Adipocyte (in vitro differentiated cells): ENCODE measurements at places on chromosomes 11 and 22.

GRCh38 chr11:37506531-37506930, 908.5 kb upstream of the RAG2 start:
- DNase-seq = peak; percentile 36

- DNase-seq = no peak
These were observed 17.8 kb downstream of the SCUBE2 start for GRCh38 chr11:9073466-9074225.

DNA sequence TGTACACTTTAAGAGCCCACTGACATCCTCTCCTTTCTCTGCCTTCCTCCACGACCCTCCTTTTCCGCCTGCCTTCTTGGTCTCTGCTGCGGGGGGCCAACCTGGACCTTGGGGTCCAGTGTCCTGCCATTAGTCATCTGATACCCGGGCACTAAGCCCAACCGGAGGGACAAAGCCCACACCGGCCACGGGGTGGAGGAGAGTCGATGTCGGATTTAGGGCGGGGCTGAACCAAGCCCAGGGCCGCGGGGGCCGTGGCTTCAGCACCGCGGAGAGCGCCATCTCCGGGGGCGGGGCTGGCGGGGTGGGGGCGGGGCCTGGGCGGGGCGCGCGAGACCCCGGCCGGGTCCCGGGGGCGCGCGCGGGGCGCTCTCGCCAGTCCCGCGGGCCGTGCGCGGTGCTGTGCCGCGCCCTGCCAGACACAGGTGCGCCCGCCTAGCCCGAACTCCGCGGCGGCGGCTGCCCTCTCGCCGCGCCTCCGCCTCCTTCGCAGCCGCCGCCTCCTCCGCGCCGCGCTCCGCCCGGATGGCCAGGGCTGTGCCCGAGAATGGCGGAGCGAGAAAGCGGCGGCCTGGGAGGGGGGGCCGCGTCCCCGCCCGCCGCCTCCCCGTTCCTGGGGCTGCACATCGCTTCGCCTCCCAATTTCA, at the start of gene MAPK8IP1:
Gene MAPK8IP1, plus strand, starts transcription at position 378 of the 647 bp plus-strand sequence. Its CDS starts 170 bp downstream, at position 548.
- peak; percentile 74 for DNase-seq

GRCh38 chr11:61869708-61870451, 21.5 kb downstream of the FADS3 start:
- DNase-seq = no peak

DNA sequence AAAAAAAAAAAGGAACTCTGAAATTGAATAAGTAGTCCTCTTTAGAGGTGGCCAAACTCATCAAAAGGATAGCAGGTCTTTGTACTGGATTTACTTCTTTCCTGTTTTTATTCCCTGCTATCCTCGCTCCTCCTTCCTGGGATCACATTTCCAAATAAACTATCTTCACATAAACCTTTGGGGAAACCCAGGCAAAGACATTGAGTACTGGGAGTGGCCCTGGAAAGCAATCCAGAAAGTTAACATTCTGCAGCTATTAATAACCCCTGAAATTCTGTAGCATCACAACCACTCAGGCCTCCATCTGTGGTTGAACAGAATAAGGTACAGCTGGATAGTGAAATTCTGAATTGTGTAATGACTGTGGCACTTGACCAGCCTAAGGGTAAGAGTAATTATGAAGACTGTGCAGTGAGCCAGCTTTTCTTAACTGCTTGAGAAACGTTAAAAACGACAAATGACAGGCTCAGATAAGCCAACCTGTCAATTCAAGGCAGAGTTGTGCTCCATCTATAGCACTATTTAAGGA, 58.8 kb downstream of the ISX start:
- DNase-seq = no peak

DNA sequence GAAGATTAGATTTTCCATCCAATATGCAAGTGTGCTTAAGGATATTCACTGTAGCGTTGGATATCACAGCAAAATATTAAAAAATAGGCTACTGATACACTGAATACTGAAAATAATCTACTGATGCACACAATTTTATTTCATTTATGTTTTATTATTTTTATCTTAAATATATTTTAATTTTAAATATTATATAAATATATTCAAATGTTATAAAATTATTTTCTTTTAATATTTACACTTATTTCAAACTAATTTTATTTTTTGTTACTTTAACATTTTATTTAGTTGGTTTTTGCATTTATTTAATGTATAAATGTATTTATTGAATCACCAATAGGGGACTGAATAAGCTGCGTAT, 12.3 kb downstream of the MMP3 start:
- no peak for DNase-seq

DNA sequence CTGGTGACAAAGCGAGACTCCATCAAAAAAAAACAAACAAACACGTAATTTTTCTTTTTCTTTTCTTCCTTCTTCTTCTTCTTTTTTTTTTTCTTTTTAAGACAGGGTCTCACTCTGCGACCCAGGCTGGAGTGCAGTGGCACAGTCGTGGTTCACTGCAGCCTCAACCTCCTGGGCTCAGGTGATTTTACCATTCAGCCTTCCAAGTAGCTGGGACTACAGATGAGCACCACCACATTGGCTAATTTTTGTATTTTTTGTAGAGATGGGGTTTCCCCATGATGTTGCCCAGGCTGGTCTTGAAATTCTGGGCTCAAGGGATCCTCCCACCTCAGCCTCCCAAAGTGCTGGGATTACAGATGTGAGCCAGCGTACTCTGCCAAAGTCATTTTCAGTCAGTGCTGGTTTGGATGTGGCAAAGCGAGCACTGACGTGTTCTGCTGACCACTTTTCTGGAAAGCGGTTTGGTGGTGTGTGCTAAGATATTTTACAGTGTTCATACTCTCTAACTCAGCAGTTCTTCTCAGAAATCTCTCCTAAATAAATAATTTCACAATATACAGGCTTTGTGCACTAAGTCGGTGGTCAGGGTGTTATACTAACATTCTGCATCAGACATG, 10.7 kb downstream of the FAM118A start:
- no peak for DNase-seq

- no peak for DNase-seq
These were observed 13.1 kb downstream of the LRRC32 start for GRCh38 chr11:76657187-76658170.

- no peak for DNase-seq
These were observed 167.8 kb downstream of the BRD1 start for GRCh38 chr22:49659924-49660315.

GRCh38 chr22:45702981-45703380, 31.3 kb downstream of the ATXN10 start:
- no peak for DNase-seq

- DNase-seq = no peak
These were observed 84.9 kb downstream of the ATM start for GRCh38 chr11:108307751-108308150.

DNA sequence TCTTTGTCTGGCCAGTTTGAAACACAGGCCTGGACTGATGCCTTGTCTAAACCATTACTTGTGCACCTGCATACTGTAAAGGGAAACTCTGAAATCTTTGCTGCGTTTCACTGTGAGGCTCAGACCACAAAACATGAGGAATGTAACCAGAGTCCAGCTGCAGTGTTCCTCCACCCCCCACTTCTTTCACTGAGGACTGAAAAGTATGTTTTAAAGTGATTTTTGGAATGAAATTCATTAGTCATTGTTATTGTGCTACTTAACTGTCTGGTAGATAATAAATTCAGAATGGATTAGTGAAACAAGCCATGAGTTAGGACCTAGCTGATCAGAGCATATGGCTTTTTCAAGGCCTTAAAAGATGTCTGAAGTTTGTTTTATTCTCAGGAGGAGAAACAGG, 181.2 kb downstream of the WNT11 start:
- peak; percentile 77 for DNase-seq

- no peak for DNase-seq
These were observed 1.6 kb upstream of the CSTF3 start for GRCh38 chr11:33162831-33163230.

GRCh38 chr11:94623120-94623735, 56.1 kb downstream of the PIWIL4 start:
- DNase-seq = peak; percentile 88

GRCh38 chr22:36334081-36334820, 53.5 kb downstream of the MYH9 start:
- DNase-seq = no peak
